ENCODE measurements at places on chromosomes 16 and 17.

DNA sequence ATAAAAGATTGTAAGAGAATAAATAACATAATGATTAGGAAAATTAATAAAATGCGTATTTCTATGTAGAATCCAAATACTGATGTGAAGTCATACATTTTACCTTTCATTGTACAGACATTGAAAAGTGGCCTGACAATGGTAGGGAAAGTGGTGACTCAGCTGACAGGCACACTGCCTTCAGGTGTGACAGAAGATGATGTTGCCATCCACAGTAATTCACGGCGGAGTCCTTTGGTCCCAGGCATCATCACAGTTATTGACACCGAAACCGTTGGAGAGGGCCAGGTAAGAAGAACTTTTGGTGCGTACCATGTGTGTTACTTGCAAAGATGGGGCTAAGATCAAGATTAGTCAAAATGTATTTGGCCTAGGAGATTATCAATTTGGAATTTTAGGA lies 232.8 kb downstream of the BCAS3 start:
- DNase-seq: no peak

DNA sequence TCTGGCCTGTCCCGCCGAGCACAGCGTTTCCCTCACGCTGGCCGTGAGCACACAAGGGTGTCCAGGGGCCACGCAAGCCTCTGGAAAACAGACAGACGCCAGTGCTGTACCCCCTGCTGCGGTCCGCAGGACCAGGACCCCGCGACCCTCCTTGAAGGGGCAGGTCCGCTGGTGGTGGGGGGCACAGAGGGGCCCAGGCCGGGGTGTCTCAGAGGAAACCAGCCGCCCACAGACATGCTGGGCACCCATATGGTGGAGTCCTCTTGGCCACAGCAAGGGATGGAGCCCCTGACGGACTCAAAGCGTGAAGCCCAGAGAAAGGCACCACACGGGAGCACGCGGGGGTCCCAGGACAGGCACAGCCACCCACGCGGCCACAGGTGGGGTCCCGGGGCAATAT lies 34.4 kb downstream of the METRNL start:
- DNase-seq: no peak

DNA sequence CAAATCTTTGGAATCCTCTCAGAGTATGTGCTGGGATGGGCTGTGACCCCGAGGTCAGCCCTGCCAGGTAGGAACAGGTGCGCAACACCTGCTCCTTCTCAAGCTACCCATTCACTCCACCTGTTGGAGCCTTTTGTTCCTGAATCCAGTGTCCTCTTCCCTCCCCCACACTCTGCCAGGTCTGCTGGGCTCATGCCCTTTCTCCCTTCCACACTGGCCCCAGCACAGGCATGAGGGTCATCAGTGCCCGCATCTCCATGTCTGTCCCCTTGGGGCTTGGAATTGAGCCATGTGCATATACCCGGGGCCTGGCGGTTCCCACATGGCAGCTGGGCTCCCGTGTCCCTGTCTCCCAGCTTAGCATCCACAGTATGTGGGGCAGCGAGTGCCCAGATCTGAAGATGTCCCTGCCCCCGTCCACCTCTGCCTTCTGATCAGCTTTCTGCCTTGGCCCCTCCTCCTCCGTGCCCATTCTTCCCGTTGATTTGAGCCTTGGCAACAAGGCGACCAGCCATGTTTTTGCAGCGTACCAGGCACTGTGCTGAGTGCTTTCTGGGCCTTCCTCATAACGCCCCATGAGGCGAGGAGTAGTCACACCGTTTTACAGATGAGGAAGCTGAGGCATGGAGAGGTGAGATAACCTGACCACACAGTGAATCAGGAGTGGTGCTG lies 102.2 kb downstream of the RAP1GAP2 start:
- no peak for DNase-seq

DNA sequence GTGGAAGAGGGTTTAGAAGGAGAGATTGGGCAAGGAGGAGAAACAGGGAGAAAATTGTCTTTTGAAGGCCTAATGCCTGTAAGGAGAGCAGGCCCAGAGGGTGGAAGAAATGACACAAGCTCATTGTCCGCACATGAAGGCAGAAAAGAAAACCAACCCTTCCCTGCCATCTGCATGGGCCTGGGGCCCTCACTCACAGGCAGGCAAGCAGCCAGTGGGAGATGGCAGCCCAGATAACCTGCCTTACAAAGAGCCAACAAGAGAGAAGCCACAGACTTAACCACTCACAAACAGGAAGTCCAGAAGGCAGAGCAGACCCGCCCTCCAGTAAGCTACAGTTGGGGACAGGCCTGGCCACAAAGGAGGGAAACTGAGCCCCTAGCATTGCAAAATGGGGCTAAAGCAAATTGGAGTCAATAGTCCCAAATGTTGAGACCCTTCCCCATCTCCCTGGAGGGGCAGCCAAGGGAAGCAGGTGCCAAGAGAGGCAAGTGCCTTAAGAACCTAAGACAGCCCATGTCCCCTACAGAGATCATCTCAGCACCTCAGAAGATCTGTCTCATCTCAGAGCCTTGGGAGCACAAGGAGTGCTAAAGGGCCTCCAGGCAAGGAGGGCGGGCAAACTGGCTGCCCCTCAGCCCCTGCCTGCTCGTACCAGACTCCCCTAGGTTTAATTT lies 7.3 kb upstream of the TSPOAP1 start:
- no peak for DNase-seq

- DNase-seq: no peak
Observed at GRCh38 chr17:72192800-72193192, 72.0 kb downstream of the SOX9 start.

DNA sequence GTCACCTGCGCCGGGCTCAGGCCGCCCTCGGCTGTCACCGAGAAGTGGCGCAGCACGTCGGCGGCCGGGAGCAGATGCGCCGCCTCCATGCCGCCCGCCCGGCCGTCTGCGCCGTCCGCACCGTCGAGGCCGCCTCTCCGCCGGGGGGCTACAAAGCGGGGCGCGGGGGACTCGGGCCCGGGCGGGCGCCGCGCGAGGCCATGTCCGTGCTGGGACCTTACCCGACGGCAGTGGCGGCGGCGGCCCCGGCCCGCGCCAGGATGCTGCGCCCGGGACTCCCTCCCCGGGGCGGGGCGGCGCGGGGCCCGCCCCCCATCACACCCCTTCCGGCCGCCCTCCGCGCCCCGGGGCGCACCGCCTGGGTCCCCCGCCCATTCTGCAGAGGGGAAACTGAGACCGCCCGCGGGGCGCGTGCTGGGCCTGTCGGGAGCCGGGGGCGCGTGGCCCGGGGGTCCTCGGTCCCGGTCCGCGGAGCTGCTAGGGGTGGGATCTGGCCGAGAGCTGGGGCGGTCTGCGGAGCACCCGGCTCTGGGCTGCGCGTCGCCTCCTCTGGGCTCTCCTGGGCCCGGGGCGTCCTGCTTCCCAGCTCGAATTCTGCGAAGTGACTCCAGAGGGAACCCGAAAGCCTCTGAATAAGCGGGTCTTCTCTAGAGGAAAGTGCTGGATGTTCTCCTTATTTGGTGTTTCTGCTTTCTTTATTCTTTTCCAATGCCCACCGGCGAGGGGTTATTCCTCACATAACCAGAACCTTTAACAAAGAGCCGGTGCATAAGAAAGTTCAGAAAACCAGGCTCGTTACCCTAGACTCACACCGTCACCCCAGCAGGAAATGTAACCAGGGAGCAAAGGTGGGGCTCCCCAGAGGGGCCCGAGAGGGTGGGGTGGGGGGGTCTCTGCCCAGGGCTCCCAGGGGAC lies at the start of gene ATP2A3:
Gene ATP2A3, minus strand, starts transcription at position 235 of the 915 bp plus-strand sequence. Its CDS starts 146 bp downstream, at position 89.
- no peak for DNase-seq

DNA sequence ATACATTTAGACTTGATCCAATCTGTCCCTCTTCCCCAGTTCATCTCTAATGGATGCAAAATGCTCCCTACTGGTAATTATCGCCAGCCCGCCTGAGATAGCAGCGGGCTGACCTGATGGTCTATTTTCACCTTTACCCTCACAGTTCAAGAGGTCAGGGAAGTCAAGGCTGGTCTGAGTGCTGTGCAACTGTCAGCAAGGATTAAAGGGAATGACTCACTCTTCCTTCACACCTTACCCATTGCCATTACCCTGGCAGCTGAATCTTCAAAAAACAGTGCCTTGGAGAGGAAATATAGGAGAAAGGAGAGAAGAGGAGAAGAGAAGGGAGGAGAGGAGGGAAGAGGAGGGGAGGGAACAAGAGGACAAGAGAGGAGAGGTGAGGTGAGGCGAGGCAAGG lies 36.3 kb downstream of the GRB7 start:
- no peak for DNase-seq

GRCh38 chr17:77318491-77319210 lies 177.9 kb downstream of the SEC14L1 start:
- no peak for DNase-seq

DNA sequence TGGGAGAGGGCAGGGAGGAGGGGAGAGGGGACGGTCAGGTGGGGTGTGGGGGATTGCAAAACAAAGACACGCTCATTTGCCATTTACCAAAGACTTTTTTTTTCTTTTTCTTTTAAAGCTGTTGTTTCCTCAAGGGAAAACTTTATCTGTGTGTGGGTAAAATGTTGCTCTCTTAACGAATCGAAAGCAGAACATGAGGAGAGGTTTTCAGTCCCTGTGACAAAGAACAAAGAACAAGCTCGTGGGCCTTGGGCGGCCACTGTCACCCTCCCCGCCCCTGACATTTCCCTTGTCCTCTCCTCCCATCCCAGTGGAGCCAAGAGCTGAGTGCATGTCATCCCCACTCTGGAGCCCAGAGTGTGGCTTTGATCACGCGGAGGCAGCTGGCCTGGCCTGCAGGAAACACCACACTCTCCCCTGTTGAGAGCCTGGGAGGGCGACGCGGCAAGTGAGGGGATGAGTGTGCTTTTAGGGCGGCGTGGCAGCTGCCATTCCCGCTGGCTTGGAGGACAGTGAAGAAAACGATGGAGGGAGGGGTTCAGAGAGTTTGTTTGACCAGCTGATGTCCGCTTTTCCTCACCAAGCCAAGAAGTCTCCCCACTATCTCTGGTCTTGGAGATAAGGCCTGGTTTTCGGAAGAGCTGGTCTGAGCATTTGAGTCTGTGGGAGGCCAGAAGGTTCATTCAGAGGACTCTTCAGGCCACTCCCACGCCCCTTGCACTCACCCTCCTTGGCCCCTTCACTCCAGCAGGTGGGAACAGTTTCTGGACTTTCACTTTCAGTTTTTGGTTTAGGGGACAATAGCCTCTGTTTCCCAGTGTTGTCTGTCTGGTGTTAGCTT lies 11.4 kb downstream of the CCR7 start:
- peak; percentile 51 for DNase-seq
